SHP77 treated with DMSO at 0.1 percent for 48 hours (cell line): ENCODE measurements at places on chromosomes 13 and 19.
A peak's percentile ranks its signal among the peaks of the same experiment; 100 is the strongest.

- DNase-seq, result no peak
Measured at GRCh38 chr19:40626918-40627317, 25.7 kb downstream of the LTBP4 start.

GRCh38 chr19:48670699-48671445, 1.9 kb downstream of the NTN5 start:
- no peak for DNase-seq

DNA sequence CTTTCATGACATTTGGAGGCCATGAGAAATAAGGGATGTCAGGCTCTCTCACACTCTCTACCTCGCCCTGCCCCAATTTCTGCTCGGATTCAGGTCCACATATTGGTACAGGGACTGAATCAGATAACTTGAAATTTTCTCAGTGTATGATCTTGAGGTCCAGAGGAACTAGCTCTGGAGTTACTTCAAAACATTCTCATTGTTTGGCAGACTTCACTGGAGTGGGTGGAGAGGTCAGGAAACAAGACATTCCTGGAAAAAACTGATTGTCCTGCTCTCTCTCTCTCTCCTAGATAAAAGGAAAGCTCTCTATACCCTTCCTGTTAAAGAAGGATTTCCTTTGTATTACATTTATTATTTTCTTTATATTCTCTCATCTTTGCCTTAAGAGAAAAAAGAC, 428.1 kb upstream of the DACH1 start:
- no peak for DNase-seq

- DNase-seq, result no peak
Measured at GRCh38 chr13:106117035-106117434, 418.4 kb downstream of the EFNB2 start.

- no peak for DNase-seq
Measured at GRCh38 chr19:15438124-15438496, 11.6 kb downstream of the WIZ start.

DNA sequence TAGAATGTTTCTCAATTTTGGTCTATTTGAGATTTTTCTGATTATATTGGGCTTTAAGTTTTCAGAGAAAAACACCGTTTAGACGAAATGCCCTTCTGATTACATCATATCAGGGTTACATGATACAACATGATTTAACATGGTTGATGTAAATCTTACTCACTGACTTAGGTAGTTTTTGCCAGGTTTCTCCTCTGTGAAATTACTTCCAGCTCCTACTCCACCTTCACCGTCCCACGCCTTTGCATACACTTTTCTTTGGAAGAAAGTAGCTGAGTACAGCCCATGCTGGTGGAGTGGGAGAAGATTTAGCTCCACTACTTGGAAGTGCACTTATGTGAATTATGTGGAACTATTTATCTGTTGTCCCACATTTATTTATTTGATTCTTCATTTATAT, 433.2 kb upstream of the KLHL1 start:
- DNase-seq, result no peak

DNA sequence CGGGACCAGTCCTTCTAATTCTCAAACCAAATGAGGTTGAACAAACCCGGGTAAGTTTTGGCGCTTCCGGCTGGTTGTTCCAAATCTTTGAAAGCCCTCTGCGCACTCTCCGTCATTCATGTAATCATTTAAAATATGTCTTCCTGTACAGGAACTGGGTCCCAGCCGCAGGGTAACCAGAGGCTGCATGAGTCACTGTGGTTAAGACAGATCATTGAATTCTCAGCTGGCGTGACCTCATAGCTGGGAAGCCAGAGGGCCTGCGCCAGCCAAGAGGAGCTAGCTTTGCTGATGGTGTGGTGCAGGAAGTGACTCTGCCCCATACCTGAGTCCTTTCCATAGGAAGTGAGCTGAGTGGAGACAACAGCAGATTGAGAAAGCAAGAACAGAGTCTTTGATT, 135.2 kb downstream of the TSHZ3 start:
- DNase-seq, result peak; percentile 25

DNA sequence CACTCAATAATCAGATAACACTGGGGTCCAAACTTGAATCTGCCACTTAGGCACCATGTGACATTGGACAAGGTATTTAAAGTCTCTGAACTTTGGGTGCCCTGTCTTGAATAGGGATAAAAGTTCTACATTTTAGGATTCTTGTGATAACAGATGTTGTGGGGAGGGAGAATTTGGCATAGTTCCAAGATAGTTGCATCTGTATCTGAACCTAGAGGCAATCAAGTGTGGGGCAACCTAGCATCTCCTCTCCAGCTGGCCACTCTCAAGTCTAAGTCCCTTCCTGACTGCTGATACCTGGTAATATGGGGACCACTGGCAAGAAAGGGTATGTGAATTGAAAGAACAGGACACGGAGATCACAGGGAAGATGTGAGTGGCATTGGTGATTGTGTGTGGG, 256.1 kb downstream of the FOXO1 start:
- no peak for DNase-seq

- DNase-seq, result no peak
Measured at GRCh38 chr13:31943591-31943990, 88.0 kb upstream of the FRY start.

DNA sequence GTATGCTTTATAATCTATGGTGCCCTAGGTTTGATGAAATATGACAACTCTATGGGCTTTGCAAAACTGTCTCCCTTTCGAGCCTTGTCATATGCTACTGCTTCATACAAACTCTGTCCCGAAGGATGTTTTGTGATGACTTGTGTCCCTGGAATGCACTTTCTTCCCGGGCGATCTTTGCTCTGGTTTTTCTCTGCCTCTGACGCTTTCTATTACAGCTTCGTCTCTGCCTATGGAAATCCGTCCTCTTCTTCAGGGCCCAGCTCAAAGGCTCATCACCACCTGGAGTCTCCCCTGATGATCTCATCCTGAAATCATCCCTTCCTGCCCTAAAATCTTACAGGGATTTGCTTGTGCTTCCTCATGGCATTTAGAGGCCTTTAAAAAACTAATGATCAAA, 191.5 kb upstream of the KL start:
- DNase-seq, result no peak

DNA sequence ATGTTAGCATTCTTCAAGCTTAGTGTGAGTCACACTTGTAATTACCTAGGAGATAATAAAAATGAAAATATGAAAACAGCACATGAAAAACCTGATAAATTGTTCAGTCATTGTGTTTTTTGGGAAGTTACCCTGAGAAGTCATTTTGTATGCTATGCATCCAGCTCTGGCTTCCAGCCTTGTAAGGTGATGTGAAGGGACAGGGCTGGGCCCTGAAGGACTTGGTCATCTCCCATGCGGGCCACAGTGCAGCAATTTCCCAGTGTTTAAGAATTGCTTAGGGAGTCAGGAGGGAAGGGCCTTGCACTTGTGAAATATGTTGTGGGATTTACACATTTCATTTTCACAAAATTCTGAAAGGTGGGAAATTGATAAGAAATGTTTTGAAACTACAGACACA, 41.3 kb downstream of the ARHGEF7 start:
- DNase-seq, result no peak

DNA sequence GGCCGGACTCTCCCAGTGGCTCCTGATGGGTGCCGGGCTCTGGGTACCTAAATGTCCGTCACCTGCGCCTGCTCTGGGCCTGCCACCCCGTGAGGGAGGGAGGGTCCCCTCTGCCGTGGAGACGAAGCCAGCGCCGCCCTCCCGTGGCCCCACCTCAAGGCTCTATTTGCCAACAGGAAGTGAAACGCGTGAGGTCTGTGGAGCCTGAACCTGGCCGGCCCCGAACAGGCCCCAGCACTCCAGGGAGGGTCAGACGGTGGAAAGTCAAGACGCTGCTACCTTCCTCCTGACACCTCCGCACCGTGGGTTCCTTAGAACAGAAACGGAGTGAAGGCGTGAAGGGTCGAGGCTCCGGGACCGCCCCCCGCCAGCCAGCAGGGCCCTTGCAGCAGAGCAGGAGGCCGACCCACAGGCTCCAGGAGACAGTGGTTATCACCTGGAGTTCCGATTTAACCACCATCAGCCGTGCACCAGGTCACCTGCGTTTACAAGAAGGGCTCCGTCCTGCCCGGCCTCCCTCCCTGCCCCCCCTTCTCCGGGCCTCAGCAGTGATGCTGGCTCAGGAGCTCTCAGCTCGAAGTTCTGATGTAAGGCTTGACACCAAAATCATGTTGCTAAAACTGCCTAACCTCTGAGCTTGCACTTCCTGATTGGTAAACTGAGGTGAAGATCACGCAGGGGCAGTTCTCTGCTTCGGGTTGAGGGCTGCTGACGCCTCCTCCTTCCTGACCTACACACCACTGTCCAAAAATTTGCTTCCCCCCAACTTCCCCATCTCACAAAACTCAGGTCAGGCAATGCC, 50.9 kb upstream of the C13orf46 start:
- DNase-seq, result no peak

DNA sequence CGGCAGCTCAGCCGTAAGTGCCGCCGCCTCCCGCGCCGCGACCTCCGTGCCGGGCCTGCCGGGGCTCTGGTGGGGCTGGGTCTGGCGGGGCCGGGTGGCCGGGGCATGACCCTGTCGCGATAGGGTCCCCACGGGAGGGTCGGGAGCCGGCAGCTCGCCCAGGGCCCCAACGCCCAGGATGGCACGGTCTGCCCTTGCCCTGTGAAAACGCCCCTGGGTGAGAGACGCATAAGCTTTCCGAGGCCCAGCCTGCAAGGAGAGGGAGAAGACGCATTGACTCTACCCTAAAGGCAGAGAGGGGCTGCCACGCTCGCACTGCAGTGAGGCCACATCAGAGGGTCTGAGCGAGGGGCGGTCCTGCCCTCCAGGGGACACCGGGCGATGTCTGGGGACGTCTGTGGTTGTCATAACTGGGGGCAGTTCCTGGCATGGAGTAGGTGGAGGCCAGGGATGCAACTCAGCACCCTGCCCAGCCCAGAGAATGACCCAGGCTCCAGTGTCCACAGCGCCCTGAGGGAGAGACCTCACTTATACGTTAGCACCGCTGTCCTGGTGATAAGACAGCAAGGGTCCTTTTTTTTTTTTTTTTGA, 539 bp downstream of the ZNF554 start:
- DNase-seq, result no peak

- no peak for DNase-seq
Measured at GRCh38 chr13:59043016-59043415, 1120.7 kb downstream of the DIAPH3 start.

DNA sequence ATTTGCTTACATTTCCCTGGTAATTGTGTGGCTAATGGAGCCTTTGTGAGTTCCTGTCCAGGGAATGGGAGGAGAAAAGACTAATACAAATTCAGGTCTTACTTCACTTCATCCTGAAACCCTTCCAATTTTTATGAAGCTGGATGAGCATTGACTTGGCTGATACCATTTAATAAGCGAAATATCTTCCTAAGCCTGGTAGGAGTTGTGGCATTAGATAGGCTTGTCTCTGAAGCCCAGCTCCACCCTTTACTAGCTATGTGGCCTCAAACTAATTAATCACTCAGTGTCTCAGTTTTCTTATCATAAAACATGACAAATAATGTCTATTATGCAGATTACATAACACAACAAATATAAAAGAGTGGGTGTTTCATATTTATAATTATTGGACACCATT, 106.3 kb downstream of the FGF9 start:
- DNase-seq, result no peak

- peak; percentile 28 for DNase-seq
Measured at GRCh38 chr19:14023404-14024235, 4.3 kb upstream of the RLN3 start.

DNA sequence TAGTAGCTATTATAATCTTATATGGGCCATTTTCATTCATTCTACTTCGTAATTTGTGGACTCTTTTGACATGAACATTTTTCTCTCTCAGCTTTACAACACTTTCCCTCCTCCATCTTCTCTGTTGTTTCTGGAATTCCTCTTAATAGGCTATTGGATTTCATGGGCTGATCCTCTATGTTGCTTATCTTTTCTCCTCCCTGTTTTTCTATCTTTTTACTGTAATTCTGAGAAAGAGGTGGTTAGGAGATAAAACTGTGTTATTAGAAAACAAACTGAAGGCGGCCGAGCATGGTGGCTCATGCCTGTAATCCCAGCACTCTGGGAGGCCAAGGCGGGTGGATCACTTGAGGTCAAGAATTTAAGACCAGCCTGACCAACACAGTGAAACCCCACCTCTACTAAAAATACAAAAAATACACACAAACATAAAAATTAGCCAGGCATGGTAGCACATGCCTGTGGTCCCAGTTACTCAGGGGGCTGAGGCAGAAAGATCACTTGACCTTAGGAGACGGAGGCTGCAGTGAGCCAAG, 188.1 kb downstream of the UGGT2 start:
- DNase-seq, result no peak

DNA sequence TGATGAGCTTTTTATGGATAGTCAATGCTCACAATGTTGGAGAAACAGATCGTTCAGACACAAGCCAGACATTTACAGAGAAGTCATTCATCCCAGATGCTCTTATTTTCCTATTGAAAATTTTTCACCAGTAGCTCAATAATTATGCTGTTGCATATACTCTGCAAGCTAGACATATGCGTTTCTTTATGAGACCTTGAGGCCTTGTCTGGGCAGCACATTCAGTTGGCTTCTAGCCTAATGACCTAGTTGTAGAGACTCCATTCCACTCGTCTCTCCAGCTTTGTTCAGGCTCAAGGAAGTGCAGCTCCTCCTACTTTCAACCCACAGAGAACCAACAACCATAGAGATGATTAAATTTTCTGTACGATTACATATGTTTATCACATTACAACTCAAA, 237.7 kb downstream of the MZT1 start:
- no peak for DNase-seq

- DNase-seq, result no peak
Measured at GRCh38 chr13:46184277-46184699, 2.3 kb upstream of the LCP1 start.

DNA sequence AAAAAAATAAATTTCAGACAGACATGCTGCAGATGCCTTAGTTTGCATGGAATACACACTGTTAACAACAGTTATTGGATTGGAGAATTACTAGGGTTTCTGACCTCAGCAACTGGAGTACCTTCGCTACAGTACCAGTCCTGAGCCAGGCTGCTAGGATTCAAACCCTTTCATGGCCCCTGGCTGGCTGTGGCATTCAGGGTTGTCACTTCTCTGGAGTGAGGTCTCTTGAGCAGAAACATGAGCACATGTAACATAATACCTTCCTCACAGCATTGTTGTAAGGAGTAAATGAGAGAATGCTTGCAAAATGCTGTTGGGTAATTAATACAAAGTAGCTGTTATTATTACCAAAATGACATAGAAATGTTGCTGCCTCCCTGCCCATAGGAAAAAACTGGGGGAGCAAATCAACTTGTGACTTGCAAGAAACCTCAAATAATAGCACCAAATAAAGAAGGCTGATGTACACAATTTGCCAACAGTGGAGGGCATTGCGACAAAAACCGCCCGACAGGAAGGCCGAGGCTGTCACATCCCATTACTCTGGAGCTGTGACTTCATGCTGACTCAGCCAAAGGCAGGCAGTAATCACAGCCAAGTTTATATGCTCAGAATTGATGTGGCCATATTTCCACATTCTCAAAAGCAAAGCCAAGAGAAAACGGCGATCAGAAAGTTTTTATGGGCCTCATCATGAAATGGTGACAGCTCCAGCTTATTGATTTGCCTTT, 100.4 kb downstream of the RFC3 start:
- no peak for DNase-seq
